Activated T-helper 1 cell treated with anti-CD3 and anti-CD28 coated beads, Interleukin-12 subunit alpha, Interleukin-12 subunit beta, Interleukin-2, Interleukin-4 antibody, amounts not matched to agents 30 ng/mL and 10 ng/mL and 1 ng/mL, durations not matched to agents 14 hours and 24 hours and 36 hours (primary cell): ENCODE measurements at places on chromosomes 11 and 22. TPM values are rescaled to one million over a fixed set of nuclear protein-coding genes. Genes with fewer than 3 reads are reported as not detected.

Gene MPZL2
- 13.2 and 15.9 TPM in 2 replicates for total RNA-seq

Gene CRYBB3
- total RNA-seq = 0.60 TPM in 1 of 2 replicates, not detected in the other

Gene NUDT22
- total RNA-seq = 74.9 and 79.4 TPM in 2 replicates

- H3K27me3 ChIP-seq = peaks cover 7% of the 10 kb centered on the region
- no peaks in the 10 kb centered on the region for H3K36me3 ChIP-seq
- no peak overlapping the region for H3K4me3 ChIP-seq
- H3K27ac ChIP-seq = no peak overlapping the region
Observed at GRCh38 chr11:130029137-130029536, 26.5 kb upstream of the PRDM10 start.

- H3K4me1 ChIP-seq = peaks cover 48% of the 10 kb centered on the region
- peaks cover 31% of the 10 kb centered on the region for H3K36me3 ChIP-seq
- DNase-seq = no peak
- peak overlapping the region; percentile 91 for H3K4me3 ChIP-seq
- H3K27ac ChIP-seq = peak overlapping the region; percentile 94
- H3K27me3 ChIP-seq = no peaks in the 10 kb centered on the region
Observed at GRCh38 chr11:114440121-114440860, 1.0 kb downstream of the REXO2 start.

DNA sequence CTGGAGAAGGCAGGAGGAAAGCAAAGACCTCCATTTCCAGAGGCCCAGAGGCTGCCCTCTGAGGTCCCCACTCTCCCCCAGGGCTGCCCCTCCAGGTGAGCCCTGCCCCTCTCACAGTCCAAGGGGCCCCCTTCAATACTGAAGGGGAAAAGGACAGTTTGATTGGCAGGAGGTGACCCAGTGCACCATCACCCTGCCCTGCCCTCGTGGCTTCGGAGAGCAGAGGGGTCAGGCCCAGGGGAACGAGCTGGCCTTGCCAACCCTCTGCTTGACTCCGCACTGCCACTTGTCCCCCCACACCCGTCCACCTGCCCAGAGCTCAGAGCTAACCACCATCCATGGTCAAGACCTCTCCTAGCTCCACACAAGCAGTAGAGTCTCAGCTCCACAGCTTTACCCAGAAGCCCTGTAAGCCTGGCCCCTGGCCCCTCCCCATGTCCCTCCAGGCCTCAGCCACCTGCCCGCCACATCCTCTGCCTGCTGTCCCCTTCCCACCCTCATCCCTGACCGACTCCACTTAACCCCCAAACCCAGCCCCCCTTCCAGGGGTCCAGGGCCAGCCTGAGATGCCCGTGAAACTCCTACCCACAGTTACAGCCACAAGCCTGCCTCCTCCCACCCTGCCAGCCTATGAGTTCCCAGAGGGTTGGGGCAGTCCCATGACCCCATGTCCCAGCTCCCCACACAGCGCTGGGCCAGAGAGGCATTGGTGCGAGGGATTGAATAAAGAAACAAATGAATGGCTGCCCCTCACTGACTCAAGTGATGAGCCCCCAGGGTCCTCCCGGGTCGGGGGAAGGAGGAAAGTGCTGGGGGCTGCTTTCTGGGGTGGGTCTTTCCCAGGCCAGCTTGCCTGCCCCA lies 10.8 kb downstream of the SLC22A12 start:
- no peak overlapping the region for H3K4me3 ChIP-seq
- H3K36me3 ChIP-seq = no peaks in the 10 kb centered on the region
- no peaks in the 10 kb centered on the region for H3K4me1 ChIP-seq
- no peak for DNase-seq
